ENCODE measurements at places on chromosomes 2 and 18. TPM values are rescaled to one million over a fixed set of nuclear protein-coding genes. Genes with fewer than 3 reads are reported as not detected.

The FKBP1B gene
- 7.5 TPM for total RNA-seq

The SCYGR8 gene
- total RNA-seq: not detected

The CYTIP gene
- not detected for total RNA-seq

GRCh38 chr2:124838406-124838805 lies 813.3 kb downstream of the CNTNAP5 start:
- no peaks in the 10 kb centered on the region for H3K27me3 ChIP-seq
- H3K4me3 ChIP-seq: no peak overlapping the region
- no peaks in the 10 kb centered on the region for H3K36me3 ChIP-seq
- no peaks in the 10 kb centered on the region for H3K4me1 ChIP-seq
- no peak overlapping the region for H3K27ac ChIP-seq

DNA sequence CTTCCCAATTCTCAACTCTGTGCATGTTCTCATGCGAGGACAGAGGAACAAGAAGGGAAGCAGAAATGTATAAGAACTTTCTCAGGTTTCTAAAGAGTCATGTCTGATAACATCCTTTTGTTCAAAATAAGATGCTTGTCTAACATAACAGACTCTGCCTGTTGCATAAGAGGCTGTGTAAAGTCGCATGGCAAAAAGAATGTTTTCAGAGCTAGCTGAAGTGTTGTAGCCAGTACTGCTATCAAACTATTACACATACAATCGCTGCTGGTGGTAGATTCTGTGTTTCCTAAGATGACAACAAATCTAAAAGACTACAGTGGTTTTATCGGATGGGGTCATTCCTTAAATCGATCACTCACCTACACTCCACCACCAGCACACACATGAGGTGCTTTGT lies 487.5 kb downstream of the IRS1 start:
- H3K4me3 ChIP-seq: no peak overlapping the region
- DNase-seq: no peak
- no peak overlapping the region for H3K27ac ChIP-seq
- no peaks in the 10 kb centered on the region for H3K27me3 ChIP-seq
- no peaks in the 10 kb centered on the region for H3K36me3 ChIP-seq

GRCh38 chr18:74652392-74652988 lies 54.8 kb downstream of the ZNF407 start:
- H3K27me3 ChIP-seq: no peaks in the 10 kb centered on the region
- no peak overlapping the region for H3K27ac ChIP-seq
- H3K4me3 ChIP-seq: no peak overlapping the region
- DNase-seq: peak; percentile 64
- H3K4me1 ChIP-seq: peaks cover 4% of the 10 kb centered on the region

GRCh38 chr2:182724656-182725055 lies 8.6 kb downstream of the DNAJC10 start:
- no peak overlapping the region for H3K27ac ChIP-seq
- H3K36me3 ChIP-seq: peaks cover 47% of the 10 kb centered on the region
- DNase-seq: no peak

DNA sequence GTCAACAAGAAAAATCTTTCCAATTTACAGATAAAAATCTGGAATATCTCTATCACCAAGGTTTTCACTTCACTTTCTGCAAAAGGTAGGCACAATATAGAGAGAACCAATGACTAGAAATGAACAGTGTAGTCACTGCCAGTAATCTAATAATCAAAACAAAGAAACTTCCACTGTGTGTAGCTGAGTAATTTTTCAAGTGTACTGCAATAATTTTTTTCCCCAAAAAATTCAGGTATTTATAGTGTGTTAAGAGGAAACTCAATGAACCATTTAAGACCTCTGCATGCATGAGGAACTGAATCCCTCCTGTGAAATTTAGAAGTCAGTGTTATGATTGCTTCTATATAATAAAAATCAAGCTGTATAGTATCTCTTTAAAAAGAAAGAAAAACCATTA lies 121.8 kb downstream of the MEMO1 start:
- no peaks in the 10 kb centered on the region for H3K27me3 ChIP-seq
- H3K27ac ChIP-seq: no peak overlapping the region
- 0 out of 2 replicates have a peak, but pooled peaks cover 3% of the 10 kb centered on the region for H3K4me1 ChIP-seq
- H3K36me3 ChIP-seq: peaks cover 13% of the 10 kb centered on the region

The RNF144A gene
- 3.5 TPM for total RNA-seq

GRCh38 chr2:223633656-223634055 lies 31.5 kb upstream of the SCG2 start:
- no peak overlapping the region for H3K4me3 ChIP-seq
- no peaks in the 10 kb centered on the region for H3K36me3 ChIP-seq
- no peak for DNase-seq
- H3K27ac ChIP-seq: no peak overlapping the region
- H3K27me3 ChIP-seq: no peaks in the 10 kb centered on the region

- no peak within 1 kb of the TSS for H3K4me3 ChIP-seq
- no peaks in the 10 kb centered on the region for H3K4me1 ChIP-seq
- no peak for DNase-seq
- no peaks in the 10 kb centered on the region for H3K27me3 ChIP-seq
Observed at GRCh38 chr2:79087785-79088364, at the start of gene REG1B. TSS of gene REG1B (minus strand) at chr2:79087993. CDS start at chr2:79087612, 381 bp downstream.

All from GM23248 (cell line).